Endothelial cell (in vitro differentiated cells): ENCODE measurements at places on chromosomes 3 and 15. TPM values are rescaled to one million over a fixed set of nuclear protein-coding genes. Genes with fewer than 3 reads are reported as not detected.

- H3K27ac ChIP-seq, result no peak overlapping the region
- H3K4me3 ChIP-seq, result no peak overlapping the region
- no peaks in the 10 kb centered on the region for H3K36me3 ChIP-seq
- H3K27me3 ChIP-seq, result no peaks in the 10 kb centered on the region
Observed at GRCh38 chr3:54433846-54434245, 311.5 kb downstream of the CACNA2D3 start.

DNA sequence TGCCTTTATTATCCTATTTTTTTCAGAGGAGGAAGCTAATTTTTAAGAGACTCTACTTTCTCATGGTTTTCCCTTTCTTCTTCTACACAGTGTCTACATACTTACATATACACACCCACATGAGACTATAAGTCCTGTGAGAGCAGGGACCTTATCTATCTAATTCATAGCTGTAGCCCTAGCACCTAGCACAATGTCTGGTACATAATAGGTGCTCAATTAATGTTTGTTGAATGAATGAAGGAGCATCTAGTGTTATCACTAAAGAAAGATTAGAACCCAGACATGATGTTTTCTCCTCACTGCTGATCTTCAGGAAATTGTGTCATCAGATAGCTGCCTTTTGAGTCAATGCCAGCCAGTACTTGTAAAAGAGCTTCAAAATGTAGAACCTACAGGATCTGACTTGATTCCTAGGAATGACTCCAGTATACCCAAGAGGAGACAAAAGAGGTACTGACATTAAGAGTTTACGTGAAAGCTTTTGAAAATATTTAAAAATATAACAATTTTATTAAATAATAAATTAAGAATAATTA is 2.5 kb downstream of the SCG5 start:
- no peak overlapping the region for H3K4me3 ChIP-seq
- H3K27me3 ChIP-seq, result peaks cover 2% of the 10 kb centered on the region
- peaks cover 26% of the 10 kb centered on the region for H3K4me1 ChIP-seq
- no peaks in the 10 kb centered on the region for H3K36me3 ChIP-seq

Gene DAZL
- total RNA-seq, result 0.33 TPM

- no peak overlapping the region for H3K27ac ChIP-seq
- H3K4me1 ChIP-seq, result peaks cover 7% of the 10 kb centered on the region
- no peak overlapping the region for H3K4me3 ChIP-seq
Observed at GRCh38 chr15:73397461-73397860, 28.7 kb upstream of the HCN4 start.

DNA sequence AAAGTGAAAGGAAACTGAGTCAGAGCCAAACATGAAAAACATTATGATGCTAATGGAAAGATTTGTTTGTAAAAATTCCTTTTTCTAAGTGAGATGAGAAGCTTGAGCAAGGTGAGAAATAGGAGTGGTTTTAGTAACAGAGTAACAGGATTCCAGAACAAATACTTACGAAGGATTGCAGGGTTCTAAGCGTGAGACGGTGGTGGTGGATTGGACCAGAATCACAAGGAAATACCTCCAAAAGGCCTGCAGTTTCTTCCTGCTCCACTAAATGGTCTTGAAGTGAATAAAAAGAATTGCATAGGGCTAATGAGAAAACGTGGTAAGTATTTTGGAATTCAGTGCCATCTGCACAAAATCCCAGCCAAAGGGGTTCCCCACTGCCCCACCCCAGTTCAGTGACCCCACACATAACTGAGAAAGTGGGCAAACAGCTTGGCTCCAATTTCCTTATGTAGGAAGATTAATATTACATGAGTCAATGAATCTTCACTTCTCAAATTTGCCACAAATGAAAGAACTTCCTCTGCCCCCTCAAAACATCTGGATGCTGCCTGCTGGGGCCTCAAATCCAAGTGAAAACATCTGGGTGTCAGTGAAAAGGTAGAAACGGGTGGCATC is 283.8 kb upstream of the NR2F2 start:
- H3K4me3 ChIP-seq, result no peak overlapping the region
- H3K27me3 ChIP-seq, result peaks cover 4% of the 10 kb centered on the region
- DNase-seq, result no peak

- no peak overlapping the region for H3K27ac ChIP-seq
- H3K27me3 ChIP-seq, result no peaks in the 10 kb centered on the region
- DNase-seq, result no peak
Observed at GRCh38 chr3:149330609-149331331, 2.7 kb downstream of the TM4SF18 start.

- H3K27ac ChIP-seq, result no peak overlapping the region
- peaks cover 8% of the 10 kb centered on the region for H3K4me1 ChIP-seq
- DNase-seq, result no peak
Observed at GRCh38 chr15:38539008-38539343, 25.6 kb downstream of the RASGRP1 start.

DNA sequence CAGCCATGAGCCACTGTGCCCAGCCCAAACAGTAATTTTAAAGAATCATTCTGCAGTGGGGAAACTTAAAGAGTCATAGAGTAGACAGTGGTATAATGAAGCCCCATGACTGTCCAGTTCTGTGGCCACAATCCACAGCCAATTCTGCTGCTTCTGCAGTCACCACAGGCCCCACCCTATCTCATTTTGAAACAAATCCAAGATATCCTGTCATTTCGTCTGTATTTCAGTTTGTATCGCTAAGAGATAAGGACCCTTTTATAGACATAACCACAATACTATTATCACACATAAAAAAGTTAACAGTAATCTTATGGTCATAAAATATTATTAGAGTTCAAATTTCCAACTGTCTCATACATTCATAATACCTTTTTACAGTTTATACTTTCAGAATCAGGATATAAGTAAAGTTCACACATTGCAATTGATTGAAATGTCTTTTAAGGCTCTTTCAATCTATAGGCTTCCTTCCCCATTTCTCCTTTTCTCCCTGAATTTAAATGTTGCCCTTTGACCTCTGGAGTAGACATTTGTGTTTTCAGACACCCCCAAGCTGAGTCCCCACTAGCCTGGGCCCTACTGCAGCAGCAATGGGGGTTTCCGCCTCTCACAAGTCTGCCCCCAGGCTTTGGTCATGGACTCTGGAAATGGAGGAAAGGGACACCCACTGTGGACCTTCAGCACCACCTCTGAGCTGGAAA is 4.2 kb upstream of the NUP210 start:
- H3K27me3 ChIP-seq, result peaks cover 2% of the 10 kb centered on the region
- no peaks in the 10 kb centered on the region for H3K36me3 ChIP-seq
- H3K27ac ChIP-seq, result no peak overlapping the region
- H3K4me3 ChIP-seq, result no peak overlapping the region
- peaks cover 6% of the 10 kb centered on the region for H3K4me1 ChIP-seq
